ENCODE measurements at places on chromosomes 2 and 18.

DNA sequence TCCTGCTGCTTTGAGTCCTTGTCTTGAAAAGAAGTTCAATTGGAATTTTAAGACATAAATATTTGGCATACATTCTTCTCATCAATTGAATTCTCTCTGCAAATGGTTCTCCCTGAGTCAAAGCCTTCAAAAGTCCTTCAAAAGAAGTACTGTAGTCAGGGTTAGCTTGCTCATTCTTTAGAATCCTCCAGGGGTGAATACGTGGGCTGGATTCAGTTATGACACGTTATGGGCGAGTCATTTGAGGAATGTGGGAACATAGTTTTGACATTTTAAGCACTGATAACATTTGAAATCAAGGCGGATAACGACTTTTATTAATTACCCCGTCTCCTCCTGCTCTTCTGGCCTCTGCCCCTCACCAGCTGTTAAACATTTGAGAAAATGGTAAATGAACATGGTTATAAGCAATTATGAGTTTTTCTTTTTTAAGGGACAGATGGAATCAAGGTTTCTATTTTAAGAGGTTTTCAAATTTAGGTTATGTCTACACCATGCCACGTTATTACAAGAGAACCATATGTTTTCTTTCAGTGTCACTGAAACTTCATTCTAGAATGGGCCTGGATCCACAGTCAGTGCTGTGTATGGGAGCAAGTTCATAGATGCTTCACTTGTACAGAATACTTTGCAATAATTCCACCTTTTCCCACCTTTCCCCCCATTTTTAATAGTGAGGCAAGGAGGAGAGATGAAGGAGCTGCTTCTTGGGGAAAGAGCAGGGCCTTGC is 273.1 kb downstream of the TSN start:
- no peak for DNase-seq

GRCh38 chr18:68436485-68436884 is 278.4 kb downstream of the TMX3 start:
- DNase-seq = no peak

DNA sequence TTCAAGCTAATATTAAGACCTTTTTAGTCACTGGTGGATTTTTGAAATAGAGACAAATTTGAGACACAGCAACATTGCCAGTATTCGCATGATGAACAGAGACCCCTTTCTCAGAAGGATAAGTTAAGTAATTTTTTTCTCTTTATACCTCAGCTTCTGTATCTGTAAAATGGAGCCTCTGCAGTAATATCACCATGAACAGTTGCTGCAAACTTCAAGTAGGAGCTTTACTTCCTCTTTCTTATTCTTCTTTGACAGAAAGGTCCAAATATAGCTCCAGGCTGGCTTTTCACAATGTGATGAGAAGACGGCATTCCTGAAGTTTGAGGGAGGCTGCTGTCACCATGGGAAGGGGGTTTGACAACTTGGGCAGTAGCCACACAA is 158.7 kb downstream of the TDRD15 start:
- DNase-seq = no peak

- no peak for DNase-seq
These were observed 305.5 kb downstream of the PTPRM start for GRCh38 chr18:7872569-7872968.

DNA sequence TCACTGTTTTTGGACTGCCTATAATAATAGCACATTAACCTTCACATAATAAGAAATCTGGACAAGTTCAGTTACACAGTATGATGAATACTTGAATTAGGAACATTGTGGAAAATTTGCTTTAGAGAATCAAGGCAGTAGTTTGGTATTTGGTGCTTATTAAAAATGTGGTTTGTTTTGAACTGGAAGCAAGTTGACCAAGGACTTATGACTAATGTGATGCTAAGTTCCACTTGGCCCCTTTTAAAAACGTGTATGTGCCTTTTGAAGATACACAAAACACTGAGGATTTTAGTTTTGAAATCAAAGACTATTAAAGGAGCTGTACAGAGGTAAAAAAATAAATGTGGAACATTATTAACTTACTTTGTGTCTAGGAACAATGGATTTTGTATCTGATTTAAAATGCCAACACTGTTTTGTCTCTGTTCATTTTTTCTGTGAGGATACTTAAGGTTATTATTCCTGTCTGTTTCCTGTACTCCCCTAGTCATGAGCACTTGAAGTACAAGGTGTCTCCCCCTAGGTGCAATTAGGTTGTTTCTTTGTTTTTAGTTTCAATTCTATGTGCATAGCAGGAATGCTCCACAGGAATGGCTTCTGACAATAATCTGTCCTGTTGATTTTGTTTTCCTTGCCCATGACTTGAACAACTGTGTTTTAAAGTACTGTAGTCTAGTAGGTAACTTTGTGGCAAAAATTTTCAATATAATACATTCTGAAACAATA is 49.6 kb upstream of the PTH2R start:
- DNase-seq = no peak

DNA sequence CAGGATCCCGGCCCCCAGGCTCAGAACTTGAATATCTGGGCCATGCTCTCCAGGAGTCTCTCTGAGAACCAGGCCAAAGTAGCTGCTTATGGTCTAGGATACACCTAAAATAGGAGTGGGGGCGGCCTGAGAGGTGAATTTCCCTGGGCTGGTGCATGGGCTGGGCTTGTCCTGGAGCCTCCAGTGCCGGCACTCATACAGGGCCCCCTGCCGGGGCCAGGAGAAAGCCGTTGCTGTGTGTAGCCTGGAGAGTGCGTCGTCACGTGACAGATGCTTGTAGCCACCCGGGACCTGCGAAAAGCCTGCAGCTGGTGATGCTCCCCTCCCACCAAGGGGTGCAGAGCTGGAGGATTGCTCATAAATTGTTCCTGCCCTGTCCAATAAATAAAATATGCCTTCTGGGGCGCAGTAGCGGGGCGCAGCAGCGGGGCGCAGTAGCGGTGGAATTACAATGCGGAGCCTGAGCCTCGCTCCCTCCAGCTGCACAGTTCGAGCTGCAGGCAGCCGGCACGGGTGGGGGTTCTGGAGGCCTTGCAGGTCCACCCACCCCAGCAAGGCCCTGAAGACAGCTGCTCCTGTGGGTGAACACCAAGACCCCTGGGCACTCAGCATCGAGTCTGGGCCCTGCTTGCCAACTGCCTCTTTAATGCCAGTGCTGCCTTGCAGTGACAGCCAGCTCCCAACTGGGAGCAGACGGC is 289.9 kb downstream of the NDUFA10 start:
- DNase-seq = no peak

DNA sequence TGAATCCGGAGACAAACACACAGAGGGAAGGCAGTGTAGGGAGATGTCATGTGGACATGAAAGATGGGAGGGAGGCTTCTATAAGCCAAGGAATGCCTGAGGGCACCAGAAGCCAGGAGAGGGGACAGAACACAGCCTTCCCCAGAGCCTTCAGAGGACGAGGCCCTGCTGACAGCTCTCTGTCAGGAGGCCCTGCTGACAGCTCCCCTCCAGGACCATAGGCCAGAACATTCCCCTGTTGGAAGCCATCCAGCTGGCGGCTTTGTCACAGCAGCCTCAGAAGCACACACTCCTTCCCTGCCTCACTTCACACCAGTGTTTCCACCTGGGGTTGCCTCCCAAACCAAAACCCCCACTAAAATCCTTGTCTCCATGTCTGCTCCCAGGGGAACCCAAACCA is 171.3 kb upstream of the ID2 start:
- peak; percentile 28 for DNase-seq

DNA sequence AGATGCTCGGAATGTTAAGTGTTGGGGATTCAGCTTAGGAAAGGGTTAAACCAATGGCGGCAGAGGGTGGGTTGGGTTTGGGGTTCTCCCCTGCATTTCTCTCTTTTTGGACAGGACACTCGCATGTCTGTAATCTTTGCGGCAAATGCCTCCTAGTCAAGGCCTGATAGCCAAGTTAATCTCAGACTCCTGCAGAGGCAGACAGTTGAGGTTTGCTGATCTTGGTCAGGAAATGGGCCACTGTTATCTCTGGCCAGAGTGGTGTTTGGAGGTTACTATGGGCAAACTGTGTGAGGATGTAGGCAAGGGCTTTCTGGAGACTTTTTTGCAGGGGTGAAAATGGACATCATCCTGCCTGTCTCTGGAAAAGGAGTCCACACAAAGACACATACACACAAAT is 188.8 kb downstream of the SETBP1 start:
- DNase-seq = no peak

GRCh38 chr2:66434679-66435548 is at the start of gene MEIS1:
Gene MEIS1, plus strand, starts transcription at chr2:66435125. Its CDS starts 732 bp downstream, at chr2:66435857.
- DNase-seq = peak; percentile 94

DNA sequence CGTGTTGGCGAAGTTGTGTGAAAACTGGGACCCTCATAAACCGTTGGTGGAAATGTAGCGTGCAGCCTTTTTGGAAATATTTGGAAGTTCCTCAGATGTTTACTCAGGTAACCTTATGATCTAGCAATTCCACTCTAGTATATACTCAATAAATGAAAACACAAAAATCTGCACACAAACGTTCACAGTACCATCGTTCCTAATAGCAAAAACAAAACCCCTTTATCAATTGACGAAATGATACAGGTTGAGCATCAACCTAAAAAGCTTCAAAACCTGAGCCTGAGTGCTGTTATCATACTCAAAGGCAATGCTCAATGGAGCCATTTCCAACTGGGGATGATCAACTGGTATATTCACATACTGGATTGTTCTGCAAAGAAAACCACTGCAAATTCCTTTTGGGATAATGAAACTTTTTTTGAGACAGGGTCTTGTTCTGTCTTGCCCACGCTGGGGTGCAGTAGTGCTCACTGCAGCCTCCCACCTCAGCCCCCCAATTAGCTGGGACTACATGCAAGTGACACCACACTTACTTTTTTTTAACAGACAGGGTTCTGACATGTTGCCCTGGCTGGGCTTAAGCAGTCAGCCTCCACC is 777 bp upstream of the C18orf32 start:
- no peak for DNase-seq

- no peak for DNase-seq
These were observed 206.1 kb downstream of the KLHL29 start for GRCh38 chr2:23591111-23591510.

DNA sequence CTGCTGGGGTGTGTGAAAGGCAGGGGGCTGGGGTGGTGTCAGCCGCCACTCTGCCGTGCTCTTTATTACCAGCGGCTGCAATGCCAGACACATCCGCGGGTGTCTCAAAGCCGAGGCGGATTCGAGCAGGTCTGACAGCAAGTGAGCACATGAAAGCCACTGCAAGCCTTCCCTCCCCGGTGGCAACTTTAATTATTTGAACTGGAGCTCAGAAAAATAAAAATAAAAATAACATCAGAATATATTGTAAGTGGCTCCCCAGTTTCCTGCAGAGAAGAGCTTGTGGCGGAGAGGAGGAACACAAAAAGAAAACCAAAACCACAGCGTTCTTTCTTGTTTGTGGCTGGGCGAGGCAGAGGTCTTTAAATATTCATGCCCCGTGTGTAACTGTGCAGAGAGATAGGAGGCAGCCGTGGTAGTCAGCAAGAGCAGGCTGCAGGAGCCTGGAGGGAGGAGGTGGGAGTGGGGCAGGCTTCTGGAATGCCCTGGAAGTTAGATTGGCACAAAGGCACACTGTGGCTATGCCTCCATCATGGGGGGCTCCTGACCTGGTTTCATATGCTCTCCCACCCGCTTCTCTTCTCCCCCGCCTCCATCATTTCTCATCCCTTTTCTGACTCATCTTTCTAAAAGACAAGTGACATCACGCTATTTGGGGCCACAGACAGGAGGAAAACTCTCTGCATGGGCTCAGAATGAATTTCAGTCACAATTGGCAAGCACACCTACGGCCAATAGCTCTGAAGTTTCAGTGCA is 199.8 kb downstream of the CLIP4 start:
- no peak for DNase-seq

DNA sequence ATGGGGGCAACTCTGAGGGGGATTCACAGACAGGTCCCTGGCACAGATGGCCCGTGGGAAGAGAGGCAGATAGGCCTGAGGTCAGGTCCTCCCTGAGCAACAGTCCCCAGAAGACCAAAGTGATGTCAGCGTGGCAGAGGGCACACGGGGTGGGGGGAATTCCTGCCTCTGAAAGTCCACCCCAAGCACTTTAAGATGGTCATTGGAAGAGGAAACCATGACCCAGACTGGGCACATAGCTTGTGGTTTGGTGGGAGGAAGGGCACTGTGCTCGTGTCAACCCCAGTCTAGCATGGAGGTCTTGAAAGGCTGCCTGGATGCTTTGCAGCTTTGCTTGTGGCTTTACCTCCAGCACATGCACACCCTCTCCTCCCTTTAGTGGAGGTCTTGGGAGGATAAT is 38.0 kb upstream of the SIX2 start:
- DNase-seq = no peak

- no peak for DNase-seq
These were observed 153.1 kb upstream of the SLC14A2 start for GRCh38 chr18:45462179-45462578.

DNA sequence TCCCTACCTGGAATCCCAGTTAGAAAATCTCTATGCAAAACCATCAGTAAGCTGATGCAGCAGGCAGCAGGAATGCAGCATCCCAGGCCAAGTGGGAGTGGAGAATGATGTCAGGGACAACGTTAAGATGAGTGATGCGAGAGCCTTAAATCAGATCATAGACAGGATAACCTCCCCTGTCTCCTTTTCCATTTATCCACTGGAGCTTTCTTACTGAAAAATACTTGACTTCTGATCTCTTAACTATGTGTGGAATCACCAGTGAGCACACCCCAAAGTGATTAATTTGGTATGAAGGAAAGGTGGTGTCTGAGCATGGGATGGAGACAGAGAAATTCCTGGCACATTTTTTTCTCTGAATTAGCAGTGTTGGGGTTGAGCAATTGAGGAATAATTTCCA is 98.0 kb downstream of the RND3 start:
- no peak for DNase-seq

DNA sequence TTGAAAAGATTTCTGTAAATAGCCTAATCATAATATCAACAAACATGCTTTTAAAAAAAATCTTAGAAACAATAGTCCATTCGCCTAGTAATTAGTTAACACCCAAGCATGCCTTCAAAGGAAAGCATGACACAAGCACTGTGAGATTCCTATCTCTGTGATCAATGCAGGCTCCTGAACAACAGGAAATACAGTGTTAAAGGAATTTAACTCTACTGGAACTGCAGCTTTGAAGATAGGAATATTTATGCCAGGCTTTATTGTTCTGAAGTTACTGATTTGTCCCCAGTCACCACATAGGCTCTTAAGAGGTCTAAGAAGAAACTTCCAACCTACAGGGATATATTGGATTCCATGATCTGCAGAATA is 15.4 kb upstream of the FAM124B start:
- DNase-seq = no peak

DNA sequence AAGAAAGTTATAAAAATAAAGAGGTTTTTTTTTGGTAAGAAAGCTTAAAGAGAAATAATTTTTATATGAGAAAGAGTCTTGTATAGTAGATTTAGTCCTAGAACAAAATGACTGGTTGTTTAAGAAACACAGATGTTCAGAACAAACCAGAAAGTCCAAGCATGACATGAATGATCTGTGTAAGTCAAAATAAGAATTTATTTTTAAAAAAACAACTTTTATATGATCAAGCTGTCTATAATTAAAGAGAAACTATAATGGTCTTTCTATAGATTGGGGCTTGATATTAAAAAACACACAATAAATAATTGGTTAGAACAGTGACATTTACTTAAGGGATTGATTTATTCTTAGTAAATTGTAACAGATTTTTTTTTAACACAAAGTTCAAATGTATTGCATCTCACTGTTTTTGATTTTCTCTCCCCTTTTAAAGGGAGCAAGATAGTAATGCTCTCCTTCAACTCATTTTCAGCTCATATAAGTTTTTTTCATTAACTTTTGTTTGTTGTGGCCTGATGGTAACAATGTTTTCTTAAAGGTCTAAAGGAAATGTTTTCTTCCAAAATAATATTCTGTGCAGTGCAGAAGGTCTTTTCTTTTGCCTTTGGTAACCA is 1256.8 kb downstream of the LRP1B start:
- no peak for DNase-seq

- DNase-seq = no peak
These were observed 19.7 kb downstream of the EVA1A start for GRCh38 chr2:75540994-75541393.

GRCh38 chr2:56192664-56193305 is 9.0 kb downstream of the CCDC85A start:
- DNase-seq = no peak
